ENCODE measurements at places on chromosomes 12 and 14.

- no peak for DNase-seq
These were observed 20.7 kb downstream of the YARS2 start for GRCh38 chr12:32734952-32735351.

- DNase-seq: no peak
These were observed 2.4 kb downstream of the CABP1 start for GRCh38 chr12:120642826-120643225.

DNA sequence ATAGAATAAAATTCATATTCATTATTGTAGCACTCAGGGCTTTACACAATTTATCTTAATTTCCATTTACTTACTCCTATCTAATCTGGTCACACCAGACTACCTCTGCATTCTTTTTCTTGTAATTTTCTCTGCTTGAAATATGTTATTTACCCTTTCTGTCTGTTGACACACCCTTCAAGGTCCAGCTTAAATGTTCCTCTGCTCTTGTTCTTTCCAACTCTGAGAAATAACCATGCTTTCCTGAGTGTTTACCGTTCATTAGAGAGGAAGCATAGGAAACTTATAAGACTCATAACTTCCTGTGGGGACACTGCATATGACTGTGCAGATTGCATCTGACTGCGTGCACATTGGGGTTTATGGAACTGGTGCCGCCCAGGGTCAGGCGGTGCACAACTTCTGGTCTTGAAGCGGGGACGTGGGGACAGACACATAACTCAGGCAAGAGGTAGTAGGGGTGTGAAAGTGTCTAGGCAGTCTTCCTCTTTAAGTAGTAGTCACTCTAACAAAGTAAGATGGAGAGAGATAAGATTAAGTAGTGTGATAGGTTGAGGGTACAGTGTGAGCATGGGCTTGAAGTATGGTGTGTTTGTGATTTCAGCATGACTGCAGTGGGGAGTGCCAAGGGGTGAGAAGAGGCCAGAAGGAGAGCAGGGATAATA is 42.6 kb upstream of the FOXJ2 start:
- peak; percentile 96 for DNase-seq

DNA sequence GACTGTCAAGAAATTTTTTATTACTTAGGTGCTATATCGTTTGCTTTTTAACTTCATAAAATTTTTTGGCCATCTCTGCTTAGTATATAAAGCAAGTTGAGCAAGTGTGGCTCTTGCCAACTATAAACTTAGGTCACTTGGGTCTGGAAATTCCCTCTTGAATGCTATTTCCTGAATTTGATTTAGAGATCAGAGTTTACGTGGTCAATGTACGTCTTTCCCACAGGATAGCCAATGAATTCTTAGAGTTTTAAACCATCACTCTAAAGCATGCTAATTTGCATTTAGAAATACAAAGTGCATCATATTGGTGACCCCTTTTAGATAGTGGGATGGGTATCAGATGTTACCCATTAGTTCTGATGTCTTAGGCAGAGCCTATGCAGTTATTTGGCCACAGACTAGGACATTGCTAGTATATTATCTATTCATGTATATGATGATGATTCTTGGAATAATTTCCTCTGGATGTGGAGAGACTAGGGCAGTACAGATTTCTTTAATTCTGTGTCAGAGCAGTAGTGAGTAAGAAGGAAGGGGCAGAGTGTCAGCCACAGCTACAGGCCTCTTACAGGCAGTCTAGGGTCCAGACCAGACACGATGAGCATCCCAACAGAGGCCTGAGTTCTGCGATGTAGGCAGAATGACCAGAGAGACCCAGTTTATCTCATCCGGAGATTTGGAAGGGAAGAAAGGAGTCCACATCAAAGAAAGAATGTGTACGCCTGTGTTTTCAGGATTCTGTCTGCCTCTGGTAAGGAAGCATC is 30.3 kb downstream of the SCN8A start:
- DNase-seq: no peak

- no peak for DNase-seq
These were observed 100.5 kb downstream of the ZNF664 start for GRCh38 chr12:124073356-124074035.

DNA sequence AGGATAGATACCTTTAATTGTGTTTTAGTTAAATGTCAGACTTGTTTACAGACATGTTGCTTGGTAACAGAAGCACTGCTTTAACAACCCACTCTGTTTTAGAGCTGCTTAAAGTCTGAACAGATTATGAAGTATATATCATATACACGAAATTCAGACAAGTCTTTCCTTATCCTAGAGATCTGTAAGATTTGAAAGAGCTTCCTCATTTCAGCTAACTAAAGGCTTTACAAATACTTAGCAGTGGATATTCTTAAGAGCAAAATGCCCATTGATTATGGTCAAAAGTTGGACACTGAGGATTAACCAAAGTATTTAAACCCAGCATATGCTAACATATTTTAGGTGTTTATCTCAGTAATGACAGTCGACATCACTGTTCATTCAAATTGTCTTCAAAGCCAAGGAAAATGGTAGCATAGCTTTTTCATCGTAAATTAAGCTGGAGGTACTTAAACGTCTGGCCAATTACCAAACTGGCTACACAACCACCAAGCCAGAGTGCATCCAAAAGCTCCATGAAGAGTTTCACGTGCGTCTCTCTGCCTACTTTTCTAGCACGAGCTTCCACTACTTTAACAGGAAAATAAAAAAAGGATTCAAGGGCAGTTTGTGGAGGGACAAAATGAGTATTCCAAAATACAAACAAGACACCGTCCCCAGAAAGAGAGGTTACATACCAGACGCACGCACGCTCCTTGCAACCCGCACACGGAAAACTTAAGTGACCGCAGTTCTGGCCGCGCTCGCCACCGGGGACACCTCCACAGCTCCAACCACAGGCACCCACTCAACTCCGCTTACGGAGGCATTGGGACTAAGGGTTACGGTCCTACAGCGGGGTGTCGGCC is 565 bp downstream of the CEP83 start:
- peak; percentile 3 for DNase-seq

- DNase-seq: no peak
These were observed 30.7 kb downstream of the FOXN3 start for GRCh38 chr14:89386212-89386886.

DNA sequence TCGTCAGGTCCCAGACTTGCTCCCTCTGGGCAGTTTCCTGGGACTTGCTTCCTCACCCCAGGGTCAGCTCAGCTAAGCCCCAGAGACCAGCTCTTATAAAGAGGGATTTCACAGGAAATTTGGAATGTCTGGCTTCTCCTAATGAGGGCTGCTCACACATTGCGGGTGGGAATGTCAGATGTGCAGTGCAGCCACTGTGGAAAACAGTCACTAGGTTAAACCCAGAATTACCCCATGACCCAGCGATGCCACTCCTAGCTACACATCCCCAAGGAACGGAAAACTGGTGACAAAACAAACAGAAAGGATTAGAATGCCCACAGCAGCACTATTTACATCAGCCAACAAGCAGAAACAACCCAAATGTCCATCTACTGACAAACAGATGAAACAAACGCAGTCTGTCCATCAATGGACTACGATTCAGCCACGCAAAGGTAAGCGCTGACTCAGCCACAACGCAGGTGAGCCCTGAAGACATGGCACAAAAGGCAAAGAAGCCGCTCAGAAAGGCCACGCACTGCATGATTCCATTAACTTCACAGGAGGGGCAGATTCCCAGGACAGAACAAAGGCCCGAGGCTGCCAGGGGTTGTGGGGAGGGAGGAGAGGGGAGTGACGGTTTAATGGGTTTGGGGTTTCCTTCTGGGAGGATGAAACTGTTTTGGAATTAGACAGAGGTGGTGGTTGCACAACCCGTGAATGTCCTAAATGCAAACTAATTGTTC is 63.0 kb downstream of the NCOR2 start:
- no peak for DNase-seq

Measured in activated CD4-positive, alpha-beta T cell treated with anti-CD3 and anti-CD28 coated beads, Interleukin-2, amount 50 U/mL, for 16 hours (primary cell).